ENCODE measurements at places on chromosomes 3 and 15. TPM values are rescaled to one million over a fixed set of nuclear protein-coding genes. Genes with fewer than 3 reads are reported as not detected.

Gene CRBN
- 29.3 TPM for polyA plus RNA-seq

Gene SV2B
- 0.12 TPM for polyA plus RNA-seq

Gene EFCC1
- 10.0 TPM for polyA plus RNA-seq

Gene SLC9A9
- 2.2 TPM for polyA plus RNA-seq

Gene MCF2L2
- polyA plus RNA-seq, result 0.59 TPM

Gene NOX5
- 0.03 TPM for polyA plus RNA-seq

Gene DUOXA2
- 0.98 TPM for polyA plus RNA-seq

Gene INSYN1
- polyA plus RNA-seq, result 4.9 TPM

Gene GHSR
- 0.07 TPM for polyA plus RNA-seq

Gene GNB4
- polyA plus RNA-seq, result 17.9 TPM

Gene SLMAP
- 11.4 TPM for polyA plus RNA-seq

Gene CEMIP
- 1.9 TPM for polyA plus RNA-seq

Gene P2RY14
- 2.1 TPM for polyA plus RNA-seq

Gene ISL2
- polyA plus RNA-seq, result 0.22 TPM

Gene MB21D2
- polyA plus RNA-seq, result 2.8 TPM

Gene PATL2
- polyA plus RNA-seq, result 4.8 TPM

Gene SNX33
- 19.3 TPM for polyA plus RNA-seq

Gene GP9
- 1.3 TPM for polyA plus RNA-seq

Gene ACKR2
- 1.1 TPM for polyA plus RNA-seq

Gene PAQR5
- 11.8 TPM for polyA plus RNA-seq

Gene ZNF662
- polyA plus RNA-seq, result 0.85 TPM

Gene C3orf38
- 9.0 TPM for polyA plus RNA-seq

Gene PAK6
- 5.8 TPM for polyA plus RNA-seq

Gene ZNF385D
- polyA plus RNA-seq, result 0.17 TPM

Gene HIGD2B
- not detected for polyA plus RNA-seq

Gene TMIE
- polyA plus RNA-seq, result 0.71 TPM

Gene SPINK8
- polyA plus RNA-seq, result not detected

Gene C3orf22
- polyA plus RNA-seq, result not detected

Gene GPR62
- not detected for polyA plus RNA-seq

Gene TJP1
- polyA plus RNA-seq, result 20.6 TPM

Gene SERPINI2
- 2.4 TPM for polyA plus RNA-seq

Gene C3orf70
- polyA plus RNA-seq, result 0.67 TPM

Gene SLC35G2
- 6.6 TPM for polyA plus RNA-seq

Gene SLC6A11
- 0.02 TPM for polyA plus RNA-seq

Gene TTLL13
- 0.11 TPM for polyA plus RNA-seq

Gene GASK1A
- 1.9 TPM for polyA plus RNA-seq

Gene TRIM71
- polyA plus RNA-seq, result 1.1 TPM

Gene CAMP
- 5.5 TPM for polyA plus RNA-seq

Gene SYNM
- 5.3 TPM for polyA plus RNA-seq

Gene ROPN1B
- 0.61 TPM for polyA plus RNA-seq

Gene GOLGA8G
- polyA plus RNA-seq, result not detected

Gene SETMAR
- 12.1 TPM for polyA plus RNA-seq

Gene CTDSPL2
- polyA plus RNA-seq, result 5.5 TPM

Gene EXD1
- polyA plus RNA-seq, result 0.04 TPM
